Stomach (tissue), 19 donors: ENCODE measurements at places on chromosomes 6 and 20. TPM values are rescaled to one million over a fixed set of nuclear protein-coding genes. Genes with fewer than 3 reads are reported as not detected.

TUBB2B gene
- polyA plus RNA-seq: 5.2 TPM

SDC4 gene
- polyA plus RNA-seq: 29.6 TPM

ZSCAN23 gene
- polyA plus RNA-seq: not detected

MLN gene
- polyA plus RNA-seq: not detected

ZNF322 gene
- polyA plus RNA-seq: 5.7 TPM

B3GAT2 gene
- polyA plus RNA-seq: 0.13 TPM

TFAP2D gene
- polyA plus RNA-seq: not detected

DNA sequence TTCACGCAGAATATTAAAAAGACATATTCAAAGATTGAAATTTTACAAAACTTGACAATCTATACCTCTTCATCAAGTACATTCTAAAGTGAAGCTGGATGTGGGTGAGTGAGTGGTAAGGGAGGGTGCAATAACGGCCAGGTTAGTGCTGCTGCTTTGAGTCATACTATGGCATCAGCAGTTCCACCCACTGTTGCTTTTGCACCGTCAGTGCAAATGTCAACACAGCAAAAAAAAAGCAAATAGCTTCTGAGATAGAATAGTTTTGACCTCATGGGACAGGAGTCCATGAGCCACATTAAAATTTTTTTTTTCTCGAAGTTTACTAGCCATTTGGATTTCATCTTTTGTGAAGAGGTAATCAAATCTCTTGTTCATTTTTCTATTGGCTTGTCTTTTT, 31.8 kb downstream of the PSMF1 start:
- H3K4me3 ChIP-seq: no peak overlapping the region
- H3K27ac ChIP-seq: no peak overlapping the region
- H3K4me1 ChIP-seq: no peaks in the 10 kb centered on the region
- DNase-seq: peak; percentile 55

- H3K4me3 ChIP-seq: no peak overlapping the region
- H3K36me3 ChIP-seq: no peaks in the 10 kb centered on the region
- peaks cover 4% of the 10 kb centered on the region for H3K27me3 ChIP-seq
- no peak for DNase-seq
- H3K27ac ChIP-seq: no peak overlapping the region
- no peaks in the 10 kb centered on the region for H3K4me1 ChIP-seq
Measured at GRCh38 chr6:26347699-26348098, 17.3 kb upstream of the BTN3A2 start.

GRCh38 chr20:47682028-47682783, 103.1 kb downstream of the SULF2 start:
- peaks cover 6% of the 10 kb centered on the region for H3K4me1 ChIP-seq
- H3K4me3 ChIP-seq: no peak overlapping the region
- no peaks in the 10 kb centered on the region for H3K27me3 ChIP-seq
- no peak overlapping the region for H3K27ac ChIP-seq

DNA sequence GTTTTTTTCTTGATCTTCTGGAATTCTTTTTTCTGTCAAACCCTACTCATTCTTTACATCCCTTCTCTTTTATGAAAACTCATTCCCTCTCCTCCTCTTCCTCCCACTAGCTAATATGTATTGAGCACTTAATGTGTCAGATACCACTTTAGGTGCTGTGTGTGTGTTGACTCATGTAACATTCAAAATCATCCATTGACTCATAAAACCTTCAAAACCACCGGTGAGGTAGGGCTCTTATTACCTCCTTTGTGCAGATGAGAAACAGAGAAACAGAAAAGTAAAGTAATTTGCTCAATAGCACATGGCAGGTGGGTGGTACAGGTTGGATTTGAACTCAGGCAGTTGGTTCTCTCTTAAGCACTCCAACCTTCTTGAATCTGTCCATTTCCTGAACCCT, 136.3 kb upstream of the NEDD9 start:
- peaks cover 2% of the 10 kb centered on the region for H3K4me1 ChIP-seq
- no peak overlapping the region for H3K4me3 ChIP-seq
- H3K36me3 ChIP-seq: no peaks in the 10 kb centered on the region

DNA sequence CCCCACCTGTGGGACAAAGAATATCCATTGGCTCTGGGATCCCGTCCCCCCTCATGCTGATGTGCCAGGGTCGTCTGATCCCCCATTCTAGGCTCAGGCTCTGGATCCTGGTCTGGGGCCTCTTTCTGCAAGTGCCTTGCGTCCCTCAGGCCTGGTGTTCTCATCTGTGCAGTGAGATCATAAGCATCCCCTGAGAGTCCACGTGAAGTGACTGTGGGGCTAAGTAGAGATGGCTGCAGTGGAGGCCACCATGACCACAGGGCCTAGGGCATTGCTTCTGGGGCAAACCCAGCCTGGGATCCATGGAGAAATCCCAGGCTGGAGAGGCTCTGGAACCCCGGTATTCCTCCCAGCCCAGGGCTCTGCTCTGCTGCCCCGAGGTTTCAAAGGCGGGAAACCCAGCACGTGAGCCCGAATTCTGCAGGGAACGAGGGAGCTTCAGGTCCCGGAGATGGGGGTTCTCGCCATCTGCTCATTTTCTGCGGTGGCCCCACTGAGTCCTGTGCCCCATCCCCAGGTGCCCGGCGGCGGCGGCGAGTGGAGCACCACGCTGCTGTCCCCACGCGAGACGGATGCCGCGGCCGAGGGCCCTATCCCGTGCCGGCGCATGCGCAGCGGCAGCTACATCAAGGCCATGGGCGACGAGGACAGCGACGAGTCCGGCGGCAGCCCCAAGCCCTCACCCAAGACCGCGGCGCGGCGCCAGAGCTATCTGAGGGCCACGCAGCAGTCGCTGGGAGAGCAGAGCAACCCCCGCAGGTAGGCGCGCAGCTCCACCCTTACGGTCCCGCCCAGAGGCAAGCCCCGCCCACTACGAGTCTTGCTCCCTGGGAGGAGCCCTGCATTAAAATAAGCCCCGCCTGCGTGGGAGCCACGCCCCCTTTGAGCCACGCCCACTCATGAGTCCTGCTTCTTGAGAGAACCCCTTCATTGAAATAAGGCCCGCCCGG, 105.5 kb upstream of the MYL9 start:
- H3K27ac ChIP-seq: peak overlapping the region; percentile 2
- DNase-seq: peak; percentile 86

- no peak overlapping the region for H3K4me3 ChIP-seq
- H3K27ac ChIP-seq: no peak overlapping the region
- H3K4me1 ChIP-seq: no peaks in the 10 kb centered on the region
- H3K27me3 ChIP-seq: no peaks in the 10 kb centered on the region
Measured at GRCh38 chr6:41122373-41122772, 31.8 kb downstream of the TREML1 start.

DNA sequence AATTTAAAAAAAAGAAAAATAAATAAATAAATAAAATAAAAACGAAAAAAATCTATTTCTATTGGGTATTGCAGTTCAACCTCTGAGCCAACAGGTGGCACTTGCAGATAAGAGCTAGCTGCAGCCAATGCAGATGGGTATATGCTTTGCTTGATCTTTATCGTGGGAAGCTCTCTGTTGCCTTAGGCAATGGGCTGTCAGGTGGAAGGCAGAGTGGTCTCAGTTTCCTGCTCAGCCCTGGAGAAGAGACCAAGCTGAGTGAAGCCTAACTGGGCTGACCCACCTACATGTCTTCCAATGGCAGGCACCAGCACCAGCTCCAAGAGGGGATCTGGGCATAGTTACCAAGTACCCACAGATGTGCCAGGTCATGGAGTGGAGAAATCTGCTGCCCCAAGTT, 95.0 kb downstream of the AK9 start:
- H3K27me3 ChIP-seq: no peaks in the 10 kb centered on the region
- H3K4me1 ChIP-seq: no peaks in the 10 kb centered on the region

DNA sequence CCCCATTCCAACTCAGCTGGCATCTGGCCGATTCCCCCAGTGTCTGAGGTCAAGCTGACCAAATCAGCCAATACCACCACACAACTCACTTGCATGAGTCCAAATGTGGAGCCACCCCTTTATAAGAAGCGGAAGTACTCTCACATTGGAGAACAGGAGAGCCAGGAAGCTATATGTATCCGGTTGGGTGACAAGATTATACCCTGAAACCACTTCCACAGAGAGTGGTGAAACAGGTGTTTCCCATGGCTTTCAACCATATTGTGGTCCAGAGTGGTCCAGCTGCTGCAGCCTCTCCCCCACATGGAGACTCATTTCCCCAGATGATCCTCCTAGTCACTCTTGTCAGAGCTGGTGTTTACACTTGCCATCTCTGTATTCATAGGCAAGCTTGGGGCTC, 24.0 kb upstream of the SERINC1 start:
- no peak overlapping the region for H3K4me3 ChIP-seq
- H3K27ac ChIP-seq: no peak overlapping the region
- no peaks in the 10 kb centered on the region for H3K36me3 ChIP-seq
- no peaks in the 10 kb centered on the region for H3K4me1 ChIP-seq
- no peaks in the 10 kb centered on the region for H3K27me3 ChIP-seq

DNA sequence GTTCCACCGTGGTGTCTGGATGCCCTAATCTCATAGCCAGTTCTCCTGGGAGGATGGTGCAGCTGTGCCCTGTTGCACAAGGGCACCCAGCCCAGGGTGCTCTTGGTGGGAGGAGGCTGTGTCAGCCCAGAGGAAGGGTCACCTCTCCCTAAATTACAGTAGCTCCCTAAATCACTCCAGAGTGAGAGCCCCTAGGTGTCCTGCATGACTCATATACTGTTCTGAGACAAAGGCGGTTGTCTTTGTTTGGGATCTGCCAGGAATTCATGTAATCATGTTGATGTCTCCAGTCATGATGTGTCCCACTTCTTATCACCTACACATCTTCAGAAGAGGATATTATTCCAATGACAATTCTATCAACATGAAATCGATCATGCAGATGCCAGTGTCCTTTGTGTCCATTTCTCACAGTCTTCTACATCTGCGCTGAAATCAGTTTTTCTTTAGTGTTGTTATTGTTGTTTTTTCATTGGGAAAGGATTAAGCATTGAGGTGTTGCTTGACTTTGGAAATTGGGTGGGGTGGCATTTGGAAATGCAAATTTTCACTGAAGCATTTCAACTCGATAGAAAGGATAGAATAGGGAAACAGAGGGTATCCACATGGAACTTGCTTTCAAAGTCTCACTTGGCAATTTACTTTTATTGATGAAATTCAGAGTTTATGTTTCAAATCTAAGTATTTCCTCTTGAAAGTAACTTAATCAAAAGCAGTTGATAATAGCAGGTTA, 19.5 kb downstream of the PERP start:
- H3K4me3 ChIP-seq: no peak overlapping the region
- no peaks in the 10 kb centered on the region for H3K27me3 ChIP-seq
- no peak overlapping the region for H3K27ac ChIP-seq
- DNase-seq: no peak
- peaks cover 11% of the 10 kb centered on the region for H3K4me1 ChIP-seq

DNA sequence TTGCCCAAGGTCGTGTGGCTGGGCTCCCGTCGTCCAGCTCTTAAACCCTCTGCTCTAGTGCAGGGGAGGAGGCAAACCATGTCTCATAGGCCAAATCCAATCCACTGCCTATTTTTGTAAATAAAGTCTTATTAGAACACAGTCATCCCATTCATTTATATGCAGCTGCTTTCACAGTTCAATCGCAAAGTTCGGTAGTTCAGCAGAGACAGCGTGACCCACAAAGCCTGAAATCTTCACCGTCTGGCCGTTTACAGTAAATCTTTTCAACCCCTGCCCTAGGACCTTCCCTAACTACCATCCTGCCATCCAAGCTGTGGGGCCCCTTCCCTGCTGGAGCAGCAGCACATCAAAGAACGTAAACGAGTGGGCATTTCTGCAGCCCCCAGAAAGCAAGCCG, 65.9 kb downstream of the EYA2 start:
- no peak overlapping the region for H3K4me3 ChIP-seq
- DNase-seq: no peak
- no peaks in the 10 kb centered on the region for H3K36me3 ChIP-seq
- H3K27ac ChIP-seq: no peak overlapping the region
- peaks cover 6% of the 10 kb centered on the region for H3K27me3 ChIP-seq
- peaks cover 19% of the 10 kb centered on the region for H3K4me1 ChIP-seq

GRCh38 chr20:47380481-47380880, 24.0 kb upstream of the ZMYND8 start:
- no peak for DNase-seq
- peaks cover 18% of the 10 kb centered on the region for H3K4me1 ChIP-seq
- no peak overlapping the region for H3K27ac ChIP-seq

GRCh38 chr6:127102859-127103258, 15.6 kb upstream of the RSPO3 start:
- H3K4me3 ChIP-seq: no peak overlapping the region
- no peak for DNase-seq
- H3K27me3 ChIP-seq: no peaks in the 10 kb centered on the region

DNA sequence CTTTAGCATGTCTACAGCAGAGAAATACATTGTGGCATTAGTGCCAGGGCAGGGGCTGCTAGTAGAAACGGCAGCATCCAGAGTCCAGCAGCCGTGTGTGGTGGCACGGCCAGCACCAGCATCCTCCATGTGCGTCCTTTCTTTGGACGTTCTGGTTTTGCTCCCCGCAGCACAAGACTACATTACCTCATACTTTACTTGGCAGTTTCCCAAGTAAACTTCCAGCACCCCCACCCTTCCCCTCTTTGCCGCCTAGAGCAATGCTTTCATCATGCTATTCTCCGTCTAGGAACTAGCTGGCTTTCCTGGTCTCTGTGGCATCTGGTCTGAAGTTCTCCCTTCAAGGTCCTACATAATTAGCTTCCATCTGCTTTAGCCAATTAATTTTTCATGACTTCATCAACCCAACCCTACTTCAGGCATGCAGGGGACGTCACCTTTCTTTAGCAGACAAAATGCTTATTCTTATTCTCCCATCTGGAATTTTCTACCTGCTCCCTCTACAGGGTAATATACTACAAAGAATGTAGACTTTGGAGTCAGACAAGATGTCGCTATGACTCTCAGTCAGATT, 67.6 kb downstream of the BLOC1S5 start:
- H3K27ac ChIP-seq: no peak overlapping the region
- no peaks in the 10 kb centered on the region for H3K36me3 ChIP-seq
- H3K4me3 ChIP-seq: no peak overlapping the region
- H3K27me3 ChIP-seq: no peaks in the 10 kb centered on the region

- H3K4me1 ChIP-seq: no peaks in the 10 kb centered on the region
- H3K27ac ChIP-seq: no peak overlapping the region
- no peak for DNase-seq
Measured at GRCh38 chr6:159842035-159842434, 42.0 kb downstream of the PNLDC1 start.

DNA sequence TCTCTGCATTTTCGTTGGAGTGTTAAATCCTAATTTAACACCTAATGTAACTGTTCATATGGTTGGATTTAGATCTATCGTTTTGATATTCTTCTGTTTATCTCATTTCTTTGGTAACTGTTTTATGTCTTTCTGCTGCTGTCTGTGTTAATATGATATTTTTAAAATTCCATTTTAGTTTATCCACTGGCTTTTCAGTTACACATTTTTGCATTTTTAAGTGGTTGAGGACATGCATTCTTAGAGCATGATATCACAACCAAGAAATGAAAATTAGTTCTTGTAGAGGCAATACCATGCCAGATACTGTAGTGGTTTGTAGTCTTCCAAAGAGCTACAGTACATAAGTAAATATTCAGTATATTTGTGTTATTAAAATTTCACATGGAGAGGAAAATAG, 58.6 kb downstream of the LIN28B start:
- no peaks in the 10 kb centered on the region for H3K36me3 ChIP-seq
- no peak overlapping the region for H3K4me3 ChIP-seq
- DNase-seq: no peak
- H3K27me3 ChIP-seq: no peaks in the 10 kb centered on the region
